Thoracic aorta endothelial cell (primary cell): ENCODE measurements at places on chromosomes 12 and 14. TPM values are rescaled to one million over a fixed set of nuclear protein-coding genes. Genes with fewer than 3 reads are reported as not detected.

The RTL1 gene
- total RNA-seq = not detected in 2 replicates

The PLBD1 gene
- total RNA-seq = 0.40 and 1.0 TPM in 2 replicates

The YLPM1 gene
- 65.0 and 70.2 TPM in 2 replicates for total RNA-seq

The NKX2-1 gene
- not detected in 2 replicates for total RNA-seq

The DPF3 gene
- 4.4 and 9.3 TPM in 2 replicates for total RNA-seq

The FGF6 gene
- not detected in 2 replicates for total RNA-seq

The NXPH4 gene
- total RNA-seq = 0.13 and 0.14 TPM in 2 replicates

The TPPP2 gene
- not detected in 2 replicates for total RNA-seq

The NRDE2 gene
- total RNA-seq = 12.1 and 12.9 TPM in 2 replicates

The GNB3 gene
- total RNA-seq = 3.1 and 3.8 TPM in 2 replicates

The OAS2 gene
- total RNA-seq = 9.8 and 10.3 TPM in 2 replicates

The NEUROD4 gene
- total RNA-seq = not detected in 2 replicates

The GZMH gene
- total RNA-seq = not detected in 2 replicates

The APOF gene
- not detected in 2 replicates for total RNA-seq

The MBIP gene
- 15.1 and 16.0 TPM in 2 replicates for total RNA-seq

The CLEC1A gene
- 10.6 and 47.8 TPM in 2 replicates for total RNA-seq

The C12orf76 gene
- total RNA-seq = 8.3 and 10.2 TPM in 2 replicates
